Body of pancreas (tissue), 4 donors: ENCODE measurements at places on chromosomes 2 and 18. TPM values are rescaled to one million over a fixed set of nuclear protein-coding genes. Genes with fewer than 3 reads are reported as not detected.

DNA sequence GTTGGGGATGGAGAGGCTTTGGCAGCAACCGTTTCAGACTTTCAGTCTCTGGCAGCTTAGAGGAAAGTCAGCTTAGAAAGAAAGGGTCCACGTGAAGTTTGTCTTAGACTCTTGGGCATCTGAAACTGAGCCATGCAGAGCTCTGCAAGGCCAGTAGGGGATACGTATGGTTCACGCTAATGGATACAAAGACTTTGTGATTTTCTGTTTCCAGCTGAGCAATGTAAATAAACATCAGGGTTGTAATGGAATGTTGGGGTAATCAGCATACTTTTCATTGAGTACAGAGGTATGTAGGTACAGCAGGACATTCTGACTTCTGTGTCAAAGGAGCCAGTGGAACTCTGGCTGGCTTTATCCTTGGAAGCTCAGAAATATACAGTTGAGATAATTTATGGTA, 31.0 kb downstream of the RALB start:
- peaks cover 4% of the 10 kb centered on the region for H3K4me1 ChIP-seq
- no peak for DNase-seq

DNA sequence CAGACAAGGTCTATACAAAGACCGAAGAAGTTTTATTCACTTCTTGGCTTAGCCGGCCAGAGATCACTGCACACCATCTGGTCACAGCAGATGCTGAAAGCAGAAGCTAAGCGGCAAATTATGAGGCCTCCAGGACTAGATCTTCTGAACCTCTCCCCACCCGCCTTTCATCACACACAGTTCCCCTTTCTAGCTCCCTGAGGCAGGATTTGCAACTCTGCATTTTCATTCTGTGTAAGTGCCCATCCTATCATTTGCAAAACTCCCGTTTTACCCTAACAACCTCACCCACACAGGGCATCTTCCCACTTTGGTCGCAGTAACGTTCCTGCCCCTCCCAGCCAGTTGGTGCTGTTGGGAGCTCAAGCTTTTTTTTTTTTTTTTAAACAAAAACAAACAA, 3.1 kb upstream of the MOB1A start:
- no peaks in the 10 kb centered on the region for H3K36me3 ChIP-seq
- no peak for DNase-seq
- H3K4me1 ChIP-seq: peaks cover 11% of the 10 kb centered on the region
- H3K27ac ChIP-seq: no peak overlapping the region
- H3K27me3 ChIP-seq: no peaks in the 10 kb centered on the region
- no peak overlapping the region for H3K4me3 ChIP-seq

Gene RETREG2
- total RNA-seq: 43.6 TPM

Gene KCTD1
- 12.2 TPM for total RNA-seq

DNA sequence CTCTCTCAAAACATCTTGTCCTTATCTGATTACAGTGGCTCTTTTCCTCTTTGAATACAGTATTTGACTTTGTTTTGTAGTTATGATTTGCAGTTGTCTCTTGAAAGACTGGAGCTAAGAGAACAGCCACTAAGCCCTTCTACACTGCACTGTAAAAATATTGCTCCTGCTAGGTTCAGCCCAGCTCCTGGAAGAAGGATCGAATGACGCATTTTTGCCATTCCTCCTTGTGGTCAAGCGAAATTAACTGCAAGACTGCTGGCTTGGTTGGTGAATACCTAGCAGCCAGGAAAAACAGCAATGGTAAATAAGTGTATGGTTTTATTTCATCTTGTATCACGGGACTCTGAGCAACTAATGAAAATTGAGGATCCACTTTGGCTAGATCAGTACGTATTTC, 407.8 kb upstream of the CDH2 start:
- H3K27ac ChIP-seq: no peak overlapping the region
- no peaks in the 10 kb centered on the region for H3K36me3 ChIP-seq
- no peaks in the 10 kb centered on the region for H3K27me3 ChIP-seq
- H3K4me3 ChIP-seq: no peak overlapping the region

DNA sequence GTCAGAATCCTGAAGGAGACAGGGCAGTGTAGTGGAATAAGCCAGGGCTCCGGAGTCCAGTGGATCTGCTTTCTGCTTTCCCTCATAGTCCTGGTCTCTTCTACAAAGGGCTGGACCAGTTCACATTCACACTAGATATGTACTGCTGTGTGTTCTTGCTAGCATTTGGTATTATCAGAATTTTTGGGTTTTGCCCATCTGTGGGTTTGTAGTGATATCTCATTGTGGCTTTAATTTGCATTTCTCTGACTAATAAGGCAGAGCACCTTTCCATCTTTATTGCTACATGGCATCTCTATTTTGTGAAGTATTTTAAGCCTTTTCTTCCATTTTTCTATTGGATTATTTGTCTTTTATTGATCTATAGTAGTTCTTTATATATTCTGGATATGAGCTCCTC, 114.8 kb downstream of the DIS3L2 start:
- no peak overlapping the region for H3K27ac ChIP-seq
- H3K4me3 ChIP-seq: no peak overlapping the region
- H3K27me3 ChIP-seq: no peaks in the 10 kb centered on the region
- peaks cover 5% of the 10 kb centered on the region for H3K4me1 ChIP-seq
